Fibroblast of skin of left biceps (primary cell): ENCODE measurements at places on chromosomes 1 and 21.

GRCh38 chr1:16125483-16125882, 30.4 kb downstream of the EPHA2 start:
- DNase-seq = no peak

GRCh38 chr1:57325117-57325516, 98.7 kb downstream of the DAB1 start:
- no peak for DNase-seq

DNA sequence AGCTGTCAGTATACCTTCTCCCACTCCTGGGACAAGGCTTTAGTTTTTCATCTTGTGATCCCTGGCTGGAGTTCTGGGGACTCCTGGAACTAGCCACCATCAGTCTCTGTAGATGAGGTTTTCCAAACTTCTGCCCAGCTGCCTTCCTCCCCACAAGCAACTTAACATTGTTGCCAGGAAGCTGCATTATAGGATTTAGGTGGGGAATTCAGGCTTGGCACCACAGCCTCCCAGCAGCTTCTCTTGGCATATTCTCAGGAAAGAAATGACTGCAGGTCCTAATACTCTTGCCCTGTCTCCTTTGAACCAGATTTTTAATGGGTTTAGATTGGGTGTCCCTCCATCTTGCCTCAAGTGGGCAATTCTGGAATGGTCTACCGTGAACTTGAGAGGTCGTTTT, 18.6 kb upstream of the KCNQ4 start:
- no peak for DNase-seq

- DNase-seq = no peak
Measured at GRCh38 chr1:54601730-54602129, 21.6 kb downstream of the FAM151A start.

- no peak for DNase-seq
Measured at GRCh38 chr1:22056043-22056442, 3.5 kb downstream of the CDC42 start.

DNA sequence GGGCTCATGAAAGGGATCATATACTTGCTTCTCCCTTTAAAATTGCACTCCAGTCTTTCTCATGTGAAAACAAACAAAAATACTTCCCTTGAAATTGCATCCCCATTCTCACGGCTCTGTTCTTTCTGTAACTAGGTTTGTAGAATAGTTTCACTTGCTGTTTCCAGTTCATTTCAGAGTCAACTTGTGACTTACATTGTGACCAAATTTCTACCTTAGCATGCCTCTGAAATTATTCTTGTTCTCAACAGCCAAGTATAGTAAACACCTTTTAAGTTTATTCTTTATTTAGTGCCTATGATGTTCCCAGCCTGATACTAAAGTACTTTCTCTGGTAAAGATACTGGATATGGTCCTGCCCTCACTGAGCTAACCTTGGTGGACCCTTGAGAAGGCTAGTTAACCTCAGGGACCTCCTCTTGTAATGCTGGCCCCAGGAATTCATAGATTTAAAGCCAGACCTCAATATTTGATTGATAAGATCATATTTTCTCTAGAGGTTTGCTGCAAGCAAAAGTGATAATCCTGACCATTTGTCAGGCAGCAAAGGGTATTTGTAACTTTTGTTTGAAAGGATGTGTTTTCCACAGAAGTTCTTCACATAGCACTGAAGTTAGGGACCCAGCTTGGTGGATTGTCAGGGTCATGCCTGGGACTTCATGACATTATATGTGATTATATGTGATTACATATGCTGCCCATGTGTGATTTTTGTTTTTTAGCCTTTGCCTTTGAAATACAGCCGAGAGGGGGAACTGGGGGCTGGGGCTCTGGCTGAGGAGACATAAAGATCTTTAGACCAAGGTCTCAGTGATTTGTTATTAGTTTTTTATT, 29.6 kb downstream of the VANGL2 start:
- DNase-seq = no peak

GRCh38 chr1:187384504-187384903, 555.8 kb downstream of the PLA2G4A start:
- no peak for DNase-seq

- DNase-seq = no peak
Measured at GRCh38 chr1:231971397-231972110, 345.0 kb downstream of the DISC1 start.

- peak; percentile 67 for DNase-seq
Measured at GRCh38 chr21:37682966-37683365, 233.3 kb downstream of the KCNJ6 start.

- no peak for DNase-seq
Measured at GRCh38 chr1:5651964-5652821, 340.0 kb downstream of the NPHP4 start.

GRCh38 chr1:211833174-211833820, 2.7 kb upstream of the LPGAT1 start:
- DNase-seq = no peak

DNA sequence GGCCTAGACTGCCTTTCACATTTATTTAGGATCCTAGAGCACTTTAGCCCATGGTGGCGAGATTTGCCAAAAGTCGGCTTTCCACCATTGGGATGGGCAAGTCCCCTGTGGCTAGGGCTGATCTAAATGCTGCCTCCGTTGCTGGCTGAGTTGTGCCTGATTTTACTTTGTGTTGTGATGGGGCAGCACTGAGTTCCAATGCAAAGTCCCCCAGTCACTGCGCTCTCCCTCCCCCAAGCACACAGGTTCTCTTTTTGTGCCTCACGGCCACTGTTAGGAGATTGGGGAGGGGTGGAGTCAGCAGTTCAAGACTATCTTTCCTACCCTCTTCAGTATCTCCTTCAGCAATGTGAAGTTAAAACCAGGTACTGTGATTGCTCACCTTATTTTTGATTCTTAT, 66.7 kb upstream of the COX20 start:
- no peak for DNase-seq

- DNase-seq = no peak
Measured at GRCh38 chr1:189977184-189977583, 500.5 kb downstream of the BRINP3 start.

GRCh38 chr1:109279615-109280278, 3.2 kb downstream of the PSRC1 start:
- DNase-seq = no peak

- no peak for DNase-seq
Measured at GRCh38 chr1:42679364-42679983, 2.7 kb upstream of the YBX1 start.

- DNase-seq = no peak
Measured at GRCh38 chr1:47875831-47876586, 121.2 kb downstream of the TRABD2B start.

- DNase-seq = no peak
Measured at GRCh38 chr1:109954041-109954512, 30.5 kb upstream of the AHCYL1 start.

- DNase-seq = no peak
Measured at GRCh38 chr1:154663471-154664060, 55.6 kb upstream of the ADAR start.

DNA sequence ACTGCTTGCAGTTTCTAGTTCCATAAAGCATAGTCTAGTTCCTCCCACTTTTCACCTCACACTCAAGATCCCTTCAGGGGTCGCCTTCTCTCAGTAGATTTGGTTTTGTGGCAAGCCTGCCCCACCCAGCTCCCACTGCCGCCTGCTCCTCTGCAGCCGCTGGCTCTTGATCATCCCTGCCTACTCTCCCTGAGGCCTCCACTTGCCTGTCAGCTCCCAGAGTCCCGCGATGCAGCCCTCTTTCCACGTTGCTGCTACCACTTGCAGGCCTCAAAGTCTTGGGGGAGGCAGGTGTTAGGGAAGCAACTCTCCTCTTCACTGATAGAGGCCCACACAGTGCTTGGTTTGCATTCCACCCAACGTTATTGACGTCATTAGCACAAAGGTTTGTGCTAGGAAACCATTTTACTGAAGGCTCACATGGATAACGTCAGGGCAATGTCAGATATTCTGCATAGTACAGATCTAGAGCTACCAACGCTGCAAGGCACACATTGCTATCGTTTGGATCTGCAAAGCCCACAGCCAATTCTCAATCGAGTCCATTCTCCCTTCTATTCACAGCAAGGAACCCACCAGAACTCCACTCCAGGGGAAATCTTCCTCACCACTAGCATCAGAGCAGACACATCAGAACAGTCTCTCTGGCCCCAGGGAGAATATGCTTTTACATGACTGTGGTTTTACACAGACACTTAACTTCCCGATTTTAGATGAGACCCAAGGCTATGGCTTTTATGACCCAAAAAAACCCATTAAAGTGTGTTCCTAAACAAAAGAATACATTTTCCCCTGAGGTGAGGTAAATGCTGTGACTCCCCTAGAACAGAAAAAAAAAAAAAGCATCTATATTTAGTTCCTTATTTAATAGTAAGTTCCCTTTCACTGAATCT, 519.5 kb upstream of the CAMK1G start:
- DNase-seq = no peak

DNA sequence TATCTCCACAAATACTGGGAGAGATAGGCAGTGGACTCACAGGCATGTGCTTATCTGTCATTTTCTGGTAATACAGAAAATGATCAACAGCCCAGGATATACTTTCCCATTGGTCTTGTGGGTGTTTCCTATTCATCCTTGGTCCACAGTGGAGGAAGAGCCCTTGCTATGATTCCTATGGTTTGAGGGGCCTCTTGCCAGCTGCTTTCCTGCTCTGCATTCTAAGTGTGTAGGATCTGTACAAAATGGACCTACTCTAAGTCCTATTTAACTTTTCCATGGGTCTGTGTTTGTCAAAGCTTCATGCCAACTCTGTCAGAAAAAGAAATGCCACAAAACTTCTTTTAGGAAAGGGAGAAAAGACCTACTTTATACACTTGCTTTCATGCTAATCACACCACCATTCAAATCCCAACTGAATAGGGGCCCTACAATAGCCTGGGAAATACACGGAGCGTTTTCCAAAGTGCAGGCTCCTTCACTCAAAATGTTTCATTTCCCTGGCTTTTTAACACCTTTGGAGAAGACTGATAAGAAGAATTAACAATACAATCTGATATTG, 16.4 kb downstream of the PLPP3 start:
- DNase-seq = no peak

- no peak for DNase-seq
Measured at GRCh38 chr1:185406006-185406690, 89.1 kb upstream of the IVNS1ABP start.

DNA sequence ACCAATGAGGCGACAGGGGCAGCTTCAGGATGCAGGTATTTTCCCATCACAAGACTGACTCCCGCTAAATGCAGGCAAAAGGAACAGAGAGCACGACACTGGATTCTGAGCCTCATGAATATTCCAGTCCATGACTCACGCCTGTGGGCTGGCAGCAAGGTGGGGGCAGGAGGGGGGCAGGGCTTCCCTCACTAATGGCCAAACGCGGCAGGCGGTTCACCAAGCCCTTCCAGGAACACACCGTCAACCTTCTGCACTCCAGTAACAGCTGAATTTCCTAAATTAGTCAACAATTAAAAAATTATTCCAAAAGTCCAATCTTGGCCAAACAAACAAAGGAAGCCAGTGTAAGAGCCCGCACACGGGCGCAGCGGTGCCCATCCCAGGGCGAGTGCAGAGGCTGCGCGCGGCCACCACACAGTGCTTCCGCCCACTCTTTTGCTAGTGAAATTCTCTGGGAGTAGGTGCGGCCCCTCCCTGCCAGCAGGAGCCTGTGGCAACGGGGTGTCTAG, 12.5 kb upstream of the GPR153 start:
- no peak for DNase-seq

- no peak for DNase-seq
Measured at GRCh38 chr1:91952187-91952586, 3.0 kb downstream of the BRDT start.

GRCh38 chr1:232316864-232317263, 313.1 kb downstream of the SIPA1L2 start:
- no peak for DNase-seq
